ENCODE measurements at places on chromosomes 12 and 14.

DNA sequence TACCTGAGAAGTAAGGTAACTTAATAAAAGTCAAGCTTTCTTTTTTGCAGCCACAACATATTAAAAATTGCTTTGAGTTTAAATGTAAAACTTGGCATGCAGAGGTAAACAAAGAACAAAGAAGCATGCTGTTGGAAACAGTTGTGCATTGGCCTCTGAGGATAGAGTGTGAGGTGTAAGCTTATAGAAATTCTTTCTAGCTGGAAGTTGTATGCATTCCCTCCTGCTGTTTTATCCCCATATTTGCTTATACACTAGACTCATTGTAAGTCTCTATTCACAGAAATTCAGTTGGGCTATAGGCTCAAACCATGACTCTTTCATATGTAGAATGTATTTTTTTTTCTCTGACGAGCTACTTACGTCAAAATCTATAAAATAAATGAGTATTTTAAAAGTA is 316.3 kb downstream of the SLC6A15 start:
- no peak for DNase-seq

DNA sequence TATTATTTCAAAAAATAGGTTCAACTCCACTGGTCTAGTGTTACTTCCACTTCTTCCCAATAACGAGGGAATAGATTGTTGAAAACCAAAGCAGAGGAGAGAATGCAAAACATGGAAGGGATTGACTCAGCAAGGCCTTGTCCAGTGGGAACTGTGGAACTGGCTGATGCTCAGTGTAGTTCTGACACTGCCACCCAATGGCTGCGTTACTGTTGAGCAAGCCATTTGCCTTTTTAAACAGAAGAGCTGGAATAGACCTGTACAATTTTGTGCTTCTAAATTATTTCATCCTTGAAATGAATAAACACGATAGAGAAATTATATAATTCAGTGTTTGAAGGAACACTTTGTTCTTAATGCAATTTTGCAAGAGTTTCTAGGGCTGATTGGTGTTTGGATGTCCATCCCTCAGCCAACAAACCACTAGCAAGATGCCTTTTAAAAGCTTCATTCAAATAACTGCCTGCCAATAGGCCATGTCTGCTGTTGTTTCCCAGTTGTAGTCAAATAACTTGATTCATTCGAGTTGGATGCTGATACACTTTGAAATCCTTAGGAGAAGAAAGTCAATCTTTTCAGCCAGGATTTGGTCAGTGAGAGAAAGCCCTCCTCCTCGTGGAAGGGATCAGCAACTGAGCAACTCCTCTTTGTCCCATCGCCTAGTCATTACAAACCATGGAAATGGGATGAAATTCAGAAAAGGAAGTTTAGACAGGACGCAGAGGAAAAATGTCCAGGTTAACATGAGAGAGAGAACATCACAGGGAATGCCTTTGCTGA is 7.3 kb upstream of the MGP start:
- DNase-seq: no peak

DNA sequence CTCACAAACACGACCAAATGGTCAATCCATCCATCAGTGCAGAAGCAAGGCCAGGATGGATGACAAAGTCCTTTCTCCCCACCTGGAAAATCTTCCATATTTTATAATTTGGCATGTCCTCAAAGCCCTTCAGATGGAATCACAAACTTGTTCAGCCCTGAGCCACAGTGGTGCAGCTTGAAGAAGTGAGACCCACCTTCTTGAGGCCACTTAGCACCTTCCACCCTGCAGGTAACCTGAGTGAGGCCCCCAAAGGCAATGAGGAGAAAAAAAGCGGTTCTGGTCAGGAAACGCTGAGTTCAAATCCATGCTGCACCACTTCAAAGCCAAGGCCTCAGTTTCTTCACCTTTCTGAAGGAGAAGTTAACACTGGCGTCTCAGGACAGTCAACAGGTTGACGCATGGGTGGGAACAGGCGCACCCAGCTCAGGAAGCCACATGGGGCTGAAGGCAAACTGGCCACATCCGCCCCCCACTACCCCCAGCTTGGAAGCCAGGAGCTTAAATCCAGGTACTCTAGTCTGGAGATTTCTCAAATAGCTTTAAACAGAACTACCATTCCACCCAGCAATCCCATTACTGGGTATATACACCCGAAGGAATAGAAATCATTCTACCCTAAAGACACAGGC is 320.4 kb downstream of the BCL11B start:
- no peak for DNase-seq

DNA sequence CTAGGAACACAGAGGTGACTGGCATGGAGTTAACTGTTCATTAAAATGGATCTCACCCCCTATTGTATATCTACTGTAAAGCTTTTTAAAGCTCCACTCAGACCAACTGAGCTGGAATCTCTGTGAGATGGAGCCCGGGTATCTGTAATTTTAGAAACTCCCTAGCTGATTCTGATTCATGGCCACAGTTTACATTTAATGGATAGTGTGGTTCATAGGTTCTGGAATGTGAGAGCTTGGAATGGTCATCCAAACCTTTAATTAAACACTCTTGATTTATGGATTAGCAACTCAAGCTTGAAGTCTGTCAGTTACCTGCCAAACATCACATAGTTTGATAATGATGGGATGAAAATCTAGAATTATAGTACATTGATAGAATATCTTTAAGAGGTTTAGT is 183.8 kb downstream of the SLC25A21 start:
- DNase-seq: no peak

GRCh38 chr12:53241623-53242412 is 9.8 kb upstream of the RARG start:
- DNase-seq: no peak

GRCh38 chr14:34404416-34404815 is 57.6 kb downstream of the SPTSSA start:
- no peak for DNase-seq

DNA sequence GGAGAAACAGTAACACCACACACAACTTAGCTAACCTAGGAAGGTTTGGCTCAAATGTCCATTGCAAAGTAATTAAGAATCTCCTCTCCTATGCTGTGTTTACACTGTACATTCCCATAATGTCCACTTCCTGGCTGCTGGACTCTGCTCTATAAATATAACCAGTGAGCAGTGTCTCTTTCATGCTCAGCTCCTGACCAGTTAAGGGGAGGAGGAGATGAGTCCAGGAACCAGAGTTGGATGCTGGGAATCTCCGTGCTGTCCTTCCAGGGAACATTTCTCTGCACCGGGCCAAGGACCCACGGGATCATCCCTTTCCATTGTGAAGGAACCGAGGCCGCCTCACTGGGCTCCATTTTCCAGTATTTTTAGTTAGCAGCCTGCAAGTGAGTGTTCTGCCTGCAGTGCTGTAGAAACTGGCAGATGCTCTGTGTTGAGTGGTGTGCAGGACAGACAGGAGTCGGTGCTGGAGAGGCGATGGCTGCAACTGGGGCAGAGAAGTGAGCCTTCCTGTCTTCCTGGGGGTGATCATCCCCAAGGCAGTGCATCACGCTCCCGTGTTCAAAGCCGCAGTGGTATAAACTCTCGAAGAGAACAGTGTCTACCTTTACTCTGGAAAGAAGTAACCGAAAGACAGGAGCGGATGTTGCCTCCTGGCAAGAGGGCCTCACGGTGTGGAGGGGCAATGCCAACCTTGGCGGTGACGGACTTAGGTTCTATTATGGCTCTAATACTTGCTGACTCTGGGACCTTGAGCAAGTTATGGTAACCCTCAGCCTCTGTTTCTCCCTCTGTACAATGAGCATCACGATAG is 195.5 kb downstream of the CACNA1C start:
- DNase-seq: no peak

- DNase-seq: no peak
These were observed 156.8 kb downstream of the KCNA5 start for GRCh38 chr12:5200278-5201087.

- DNase-seq: no peak
These were observed 871.3 kb downstream of the GALC start for GRCh38 chr14:87121716-87122115.

DNA sequence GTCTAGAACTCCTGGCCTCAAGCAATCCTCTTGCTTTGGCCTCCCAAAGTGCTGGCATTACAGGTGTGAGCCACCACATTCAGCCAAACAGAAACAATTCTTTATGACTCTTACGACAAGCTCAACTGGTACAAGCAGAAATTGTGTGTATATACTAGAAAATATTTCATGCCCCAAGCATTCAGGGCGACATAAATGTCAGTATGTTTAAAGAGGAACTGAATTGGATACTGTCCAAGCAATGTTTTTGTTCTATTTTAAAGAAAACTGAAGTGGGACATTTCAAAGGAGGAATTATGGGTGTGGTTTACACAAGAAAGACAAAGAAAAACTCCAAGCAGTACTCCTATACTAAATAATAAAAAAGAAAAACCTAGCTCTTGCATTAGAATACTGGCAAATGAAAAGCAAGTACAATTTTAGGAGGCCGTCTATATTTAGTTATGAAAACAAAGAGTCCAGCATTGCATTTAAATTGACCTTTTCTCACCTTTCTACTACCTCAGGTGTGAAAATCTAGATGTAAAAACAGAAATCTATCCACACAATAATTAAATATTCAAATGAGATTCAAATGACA is 48.9 kb downstream of the PPP1R12A start:
- DNase-seq: no peak

DNA sequence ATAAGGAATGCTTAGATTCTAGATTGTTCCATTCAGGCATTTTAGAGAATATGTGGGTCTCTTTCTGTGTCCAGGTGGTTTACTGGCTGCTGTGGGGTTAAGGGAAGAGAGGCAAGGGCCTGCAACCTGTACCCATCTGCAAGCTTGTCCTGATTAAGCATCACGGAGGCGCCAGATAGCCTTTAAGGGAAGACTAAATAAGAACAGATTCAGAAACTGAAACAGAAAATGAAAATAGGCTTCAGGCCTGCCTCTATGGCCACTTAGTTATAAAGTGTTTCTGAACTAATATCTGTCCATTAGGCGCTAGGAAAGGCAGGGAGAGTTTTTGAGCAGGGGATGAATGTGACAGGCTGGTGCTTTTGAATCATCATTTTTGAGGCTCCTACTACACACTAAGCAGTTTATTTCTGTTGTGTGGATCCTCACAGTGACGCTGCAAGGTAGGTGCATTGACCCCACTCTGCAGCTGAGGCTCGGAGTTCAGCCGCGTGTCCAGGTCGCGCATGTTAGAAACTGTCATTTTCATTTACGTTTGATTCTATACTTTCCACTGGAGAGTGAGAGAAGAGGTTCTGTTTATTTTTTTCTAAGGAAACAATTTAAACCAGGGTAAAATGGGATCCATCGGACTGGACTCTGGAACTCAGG is 47.4 kb downstream of the SLC6A12 start:
- no peak for DNase-seq

DNA sequence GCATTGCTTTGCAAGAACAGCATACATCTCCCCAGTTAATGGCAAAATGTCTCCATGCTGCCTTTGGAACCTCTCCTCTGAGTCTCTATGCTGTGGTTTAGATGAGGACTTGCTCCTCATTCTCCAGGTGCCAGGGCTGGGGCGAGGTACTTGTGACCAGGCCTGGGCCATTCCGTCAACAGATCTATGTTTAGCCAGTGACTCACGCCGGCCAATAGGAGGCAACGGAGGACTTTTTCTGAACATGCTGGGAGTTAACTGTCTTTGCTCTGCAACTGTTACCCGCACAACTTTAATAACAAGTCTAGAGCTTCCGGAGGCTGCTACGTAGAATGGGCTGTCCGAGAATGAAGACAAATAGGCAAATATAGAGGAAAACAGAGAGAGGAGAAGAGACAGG is 214.2 kb downstream of the GLT1D1 start:
- DNase-seq: no peak

DNA sequence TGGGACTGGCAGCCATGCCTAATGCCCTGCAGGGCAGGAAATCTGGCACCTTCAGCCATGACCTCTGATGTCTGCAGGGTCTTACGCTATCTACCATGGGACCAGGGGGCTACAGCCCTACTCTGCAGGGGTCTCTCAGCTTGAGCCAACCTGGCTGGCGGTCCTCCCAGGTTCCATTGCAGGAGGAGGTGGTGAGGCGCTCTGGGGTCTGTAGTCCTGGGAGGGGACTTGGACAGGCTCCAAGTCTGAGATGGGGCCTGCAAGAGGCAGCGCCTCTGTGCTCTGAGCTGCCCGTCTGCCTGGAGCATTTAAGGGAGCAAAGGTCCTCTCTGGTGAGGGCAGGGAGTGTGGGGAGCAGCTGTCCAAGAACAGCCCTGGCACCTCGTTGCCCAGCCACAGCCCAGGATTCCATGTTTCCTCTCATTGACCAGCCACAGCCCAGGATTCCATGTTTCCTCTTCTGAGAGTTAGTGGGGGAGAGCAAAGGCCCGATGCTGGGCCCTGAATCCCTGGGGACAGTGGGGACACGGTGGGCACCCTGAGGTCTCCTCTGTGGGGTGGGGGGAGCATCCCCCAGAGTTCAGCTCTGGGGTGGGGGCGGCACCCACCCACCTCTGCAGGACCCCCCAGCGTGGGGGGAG is 655 bp downstream of the PLD4 start:
- no peak for DNase-seq

- no peak for DNase-seq
These were observed 16.0 kb downstream of the FNTB start for GRCh38 chr14:65002586-65003210.

- DNase-seq: no peak
These were observed 2.9 kb upstream of the CACNB3 start for GRCh38 chr12:48815126-48816110.

DNA sequence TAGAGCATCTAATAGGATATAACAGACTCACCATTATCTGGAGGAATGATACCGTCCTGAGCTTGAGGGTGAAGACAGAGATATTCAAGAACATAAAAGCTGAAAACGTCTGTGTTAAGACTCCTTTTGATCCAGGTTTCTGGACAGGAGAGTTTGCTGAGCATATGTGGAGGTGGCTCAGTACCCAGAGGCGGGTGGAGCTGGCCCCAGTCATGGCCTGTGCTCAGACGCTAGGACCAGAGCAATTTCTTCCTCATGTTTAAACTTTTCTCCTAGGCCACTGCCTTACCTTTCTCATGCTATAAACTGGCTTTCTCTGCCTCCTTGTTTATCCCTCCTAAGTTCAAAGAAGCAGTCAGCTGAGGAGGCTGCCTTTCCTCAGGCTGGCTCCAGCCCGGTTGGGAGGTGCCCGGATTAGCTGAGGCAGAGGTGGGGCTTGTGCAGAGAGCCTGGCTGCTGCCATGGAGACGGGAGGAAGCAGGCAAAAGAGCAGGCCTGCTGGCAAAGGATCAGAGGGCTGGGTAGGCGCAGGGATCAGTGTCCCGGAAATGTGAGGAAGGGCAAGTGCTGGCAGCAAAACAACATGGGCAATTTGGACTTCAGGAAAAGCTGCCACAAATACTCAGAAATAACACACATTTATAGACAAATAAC is 13.7 kb downstream of the COA8 start:
- DNase-seq: no peak

GRCh38 chr14:54487771-54488170 is 1.0 kb downstream of the GMFB start:
- DNase-seq: no peak

- no peak for DNase-seq
These were observed 9.9 kb upstream of the LBHD2 start for GRCh38 chr14:103073876-103074728.

GRCh38 chr14:69612014-69612782 is 802 bp downstream of the SUSD6 start:
- no peak for DNase-seq

DNA sequence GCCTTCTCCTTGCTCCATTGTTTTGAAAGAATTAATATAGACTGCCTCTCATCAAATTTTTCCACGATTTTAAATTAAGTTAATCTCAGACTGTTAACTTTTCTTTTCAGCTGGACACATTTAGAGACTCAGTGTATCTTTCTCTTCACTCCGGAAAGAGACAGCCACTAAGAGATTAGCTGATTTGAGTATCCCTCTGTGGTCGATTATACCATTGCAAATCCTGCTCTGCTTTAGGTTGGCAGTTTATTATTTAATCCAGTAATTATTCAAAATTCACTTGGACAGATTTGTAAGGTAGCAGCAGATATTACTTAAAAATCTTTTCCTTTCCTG is 588 bp upstream of the TWF1 start:
- no peak for DNase-seq

All from stimulated activated CD8-positive, alpha-beta memory T cell treated with anti-CD3 and anti-CD28 coated beads, Interleukin-2, amount 100 ng/mL, for 1 hour (primary cell).